ENCODE measurements at places on chromosomes 7 and 10.

DNA sequence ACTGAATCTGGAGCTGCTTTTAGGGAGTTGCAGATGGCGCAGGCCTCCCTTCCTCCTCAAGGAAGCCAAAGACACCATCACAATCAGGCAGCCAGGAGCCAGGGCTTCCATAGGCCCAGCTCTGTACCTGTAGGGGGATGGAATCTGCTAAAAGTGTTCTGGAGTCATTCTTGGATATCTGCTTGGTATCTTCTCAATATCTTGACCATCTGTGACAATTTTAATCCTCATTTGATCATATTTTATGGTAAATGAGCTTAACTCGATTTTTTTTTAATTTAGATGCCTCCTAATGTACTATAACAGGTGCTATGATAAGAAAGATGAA, 3.1 kb downstream of the ST7 start:
- DNase-seq, result no peak

DNA sequence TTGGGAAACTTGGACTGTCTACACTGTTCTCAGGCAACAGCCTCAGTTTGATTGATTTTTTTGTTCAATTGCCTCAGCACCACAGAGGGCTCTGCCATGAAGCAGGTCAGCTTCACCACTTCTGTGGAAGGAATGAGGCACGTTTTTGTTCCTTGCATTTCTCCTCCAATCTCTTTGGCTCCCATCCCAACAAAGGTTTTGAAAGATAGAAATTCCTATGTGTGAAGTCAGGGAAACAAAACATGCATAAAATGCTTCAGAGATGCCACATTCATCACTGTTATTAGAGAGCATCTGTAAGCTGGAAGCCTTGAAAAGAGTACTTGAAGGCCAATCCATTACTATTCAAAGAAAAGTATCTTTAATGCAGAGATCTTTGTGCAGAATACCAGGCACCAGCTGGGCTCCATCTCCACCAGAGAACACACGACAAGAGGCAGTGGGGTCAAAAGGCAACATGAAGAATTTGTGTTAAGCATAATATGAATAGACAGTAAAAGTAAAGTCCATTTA, 249.1 kb upstream of the LYZL1 start:
- no peak for DNase-seq

DNA sequence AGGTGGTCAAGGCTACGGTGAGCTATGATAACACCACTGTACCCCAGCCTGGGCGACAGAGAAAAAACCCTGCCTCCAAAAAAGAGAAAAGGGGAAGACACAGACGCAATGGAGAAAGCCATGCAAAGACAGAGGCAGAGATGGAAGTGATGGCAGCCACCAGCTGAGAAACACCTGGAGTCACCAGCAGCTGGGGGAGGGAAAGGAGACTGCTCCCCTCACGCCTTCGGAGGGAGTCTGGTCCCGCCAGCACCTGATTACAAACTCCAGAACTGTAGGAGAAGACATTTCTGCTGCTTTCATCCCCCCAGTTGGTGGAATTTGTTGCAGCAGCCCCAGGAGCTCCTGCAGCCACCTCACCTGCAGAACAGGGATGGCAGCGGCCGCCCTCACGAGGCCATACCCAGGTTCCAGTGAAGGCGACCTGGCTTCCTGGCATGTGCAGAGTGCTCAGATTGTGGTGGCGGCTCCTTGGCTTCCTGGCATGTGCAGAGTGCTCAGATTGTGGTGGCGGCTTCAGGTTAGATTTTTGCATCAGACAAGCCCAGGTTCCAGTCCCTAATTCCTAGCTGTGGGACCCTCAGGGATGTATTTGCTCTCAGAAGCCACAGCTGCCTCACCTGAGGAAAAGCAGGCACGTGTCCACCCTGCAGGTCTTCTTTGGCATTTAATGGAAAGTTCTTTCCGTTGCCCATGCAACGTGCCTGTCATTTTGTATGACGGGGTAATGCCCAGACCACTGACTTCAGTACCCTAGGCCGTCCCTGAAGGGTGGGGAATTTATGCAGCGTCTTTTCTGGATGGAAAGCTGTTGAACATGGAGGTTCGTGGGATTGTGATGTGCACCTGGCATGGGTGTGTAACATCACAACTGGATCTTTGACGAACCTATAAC, 182.9 kb downstream of the EBF3 start:
- no peak for DNase-seq

DNA sequence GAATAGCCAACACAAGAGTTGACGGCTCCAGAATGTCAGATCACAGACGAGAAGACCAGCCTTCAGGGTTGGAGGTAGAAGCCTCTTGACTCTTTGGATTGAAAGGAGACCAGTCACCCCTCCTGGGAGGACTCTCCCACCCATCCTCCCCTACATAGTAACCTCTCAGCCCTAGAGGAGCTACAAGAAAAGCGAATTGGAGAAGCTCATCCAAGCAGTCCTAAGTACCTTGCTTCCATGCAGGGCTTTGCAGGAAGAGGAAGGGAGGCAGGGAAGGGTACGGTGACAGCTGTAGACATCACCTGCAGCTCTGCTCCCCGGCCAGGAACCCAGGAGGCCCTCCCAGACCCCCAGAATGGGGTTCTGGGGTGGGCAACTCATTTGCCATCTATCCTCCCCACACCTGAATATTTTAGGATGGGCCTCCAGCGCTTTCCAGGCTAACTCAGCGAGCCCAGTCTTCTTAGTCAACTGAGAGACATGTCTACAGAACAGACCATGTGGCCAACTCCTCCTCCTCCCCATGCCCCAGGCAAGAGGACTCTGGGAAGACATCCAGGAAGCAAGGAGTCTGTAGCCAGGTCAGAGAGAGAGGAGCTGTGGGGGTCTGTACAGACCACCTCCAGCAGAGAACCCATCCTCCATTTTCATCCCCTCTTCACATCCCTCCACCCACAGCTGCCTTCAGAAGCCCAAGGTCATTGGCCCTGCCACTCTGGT, 55.6 kb upstream of the LBX1 start:
- peak; percentile 48 for DNase-seq

GRCh38 chr10:86712317-86712707, 44.0 kb downstream of the LDB3 start:
- no peak for DNase-seq

DNA sequence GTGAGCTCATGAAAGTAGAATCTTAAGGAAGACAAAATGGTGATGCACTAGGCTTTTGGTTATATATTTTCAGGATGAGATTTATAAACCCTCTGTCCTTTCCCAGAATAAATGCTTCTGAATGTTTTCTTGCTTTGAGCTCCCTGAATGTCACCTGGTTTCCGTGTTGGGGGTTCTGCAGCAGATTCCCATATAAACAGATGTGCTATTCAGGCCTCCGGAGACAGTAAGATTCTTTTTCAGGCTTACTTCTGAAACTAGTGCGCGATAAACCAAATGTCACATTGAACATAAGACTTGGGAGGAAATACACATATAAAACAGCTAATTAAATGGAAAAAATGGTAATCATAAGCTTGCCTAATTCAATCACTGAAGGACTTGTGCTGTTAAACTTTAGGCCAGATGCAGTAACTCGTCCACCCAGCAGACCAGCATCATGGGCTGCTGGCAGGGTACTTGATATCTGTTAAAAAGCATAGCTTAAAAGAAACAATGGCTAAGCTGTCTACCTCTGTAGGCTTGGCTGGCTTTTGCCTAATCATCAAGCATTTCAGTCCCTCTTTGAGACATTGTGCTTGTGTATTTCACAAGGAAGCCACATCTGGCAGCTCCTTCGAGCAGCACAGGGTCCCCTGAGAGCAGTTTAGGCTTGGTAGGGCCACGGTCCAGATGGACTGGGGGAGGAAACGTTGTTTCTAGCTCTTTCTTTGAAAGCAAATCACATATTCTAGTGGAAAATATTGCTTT, 281.2 kb upstream of the KIAA1217 start:
- DNase-seq, result no peak

GRCh38 chr10:44253769-44254462, 131.0 kb downstream of the CXCL12 start:
- no peak for DNase-seq

GRCh38 chr10:1022413-1022812, 3.2 kb downstream of the IDI2 start:
- no peak for DNase-seq

- peak; percentile 62 for DNase-seq
Observed at GRCh38 chr7:16918288-16918895, 36.6 kb upstream of the AGR3 start.

- DNase-seq, result no peak
Observed at GRCh38 chr10:50605269-50605950, 18.3 kb downstream of the SGMS1 start.

- no peak for DNase-seq
Observed at GRCh38 chr10:87927091-87927490, 63.7 kb downstream of the PTEN start.

DNA sequence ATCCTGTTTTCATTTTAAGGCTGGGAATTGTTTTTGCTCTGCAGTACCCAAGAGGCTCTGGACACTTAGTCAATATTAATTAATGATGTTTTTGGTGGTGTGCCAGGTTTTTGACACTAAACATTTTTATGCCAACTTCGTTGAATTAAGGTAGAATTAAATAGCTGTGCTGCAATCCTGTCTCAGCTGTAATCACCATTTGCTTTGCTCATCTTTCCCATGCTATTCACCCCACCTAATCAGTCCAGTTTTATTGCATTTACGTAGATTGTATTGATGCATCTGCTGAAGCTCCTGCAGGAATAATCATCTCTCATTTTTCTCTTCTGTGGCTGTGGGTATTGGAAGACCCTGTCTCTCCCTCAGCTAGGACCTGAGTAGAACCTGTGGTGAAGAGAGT, 52.6 kb upstream of the TRUB1 start:
- DNase-seq, result no peak

DNA sequence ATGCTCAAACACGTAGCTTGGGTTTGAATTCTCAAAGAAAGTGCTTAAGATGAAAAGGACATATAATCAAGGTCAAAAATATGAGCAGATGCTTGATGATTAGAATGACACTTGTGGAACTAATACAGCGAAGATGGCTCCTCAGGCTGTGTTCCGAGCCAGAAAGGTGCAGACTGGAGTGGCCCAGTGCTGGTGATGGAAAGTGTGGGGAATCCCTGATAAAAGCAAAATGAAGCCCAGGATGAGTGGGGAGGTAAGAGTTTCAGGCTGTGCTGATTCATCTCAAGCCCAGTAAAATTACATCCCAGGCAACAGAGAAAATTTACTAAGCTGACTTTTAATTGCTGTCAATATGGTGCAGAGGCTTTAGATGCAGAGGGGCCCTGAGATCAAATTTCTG, 77.8 kb upstream of the IKZF1 start:
- DNase-seq, result no peak

GRCh38 chr7:58087536-58088190, 637.7 kb downstream of the ZNF716 start:
- DNase-seq, result no peak

DNA sequence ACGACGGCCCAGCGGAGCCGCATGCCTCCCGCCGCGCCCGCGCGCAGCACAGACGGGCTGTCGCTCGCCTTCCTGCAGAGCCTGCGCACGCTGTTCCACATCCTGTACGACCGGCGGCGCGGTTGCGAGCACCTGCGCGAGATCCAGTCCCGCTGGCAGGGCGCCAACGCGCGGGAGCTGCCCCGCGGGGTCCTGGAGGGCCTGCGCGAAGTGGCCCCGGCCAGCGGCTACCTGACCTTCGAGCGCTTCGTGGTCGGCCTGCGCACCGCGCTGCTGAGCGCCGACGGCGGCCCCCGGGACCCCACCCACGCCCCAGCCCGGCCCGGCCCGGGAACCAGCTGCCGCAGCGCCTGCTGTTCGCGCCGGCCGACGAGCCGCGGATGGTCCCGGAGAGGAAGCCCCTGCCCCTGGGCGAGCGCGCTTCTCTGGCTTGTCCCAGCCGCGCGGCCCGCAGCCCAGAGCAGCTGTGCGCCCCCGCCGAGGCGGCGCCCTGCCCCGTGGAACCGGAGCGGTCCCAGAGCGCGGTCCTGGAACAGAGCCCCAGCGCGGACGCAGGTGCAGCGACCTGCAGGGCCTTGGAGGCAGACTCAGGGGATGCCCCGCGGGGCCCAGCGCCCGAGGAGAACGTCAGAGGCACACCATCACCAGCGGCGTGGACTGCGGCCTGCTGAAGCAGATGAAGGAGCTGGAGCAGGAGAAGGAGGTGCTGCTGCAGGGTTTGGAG, 25.3 kb upstream of the ZNF716 start:
- no peak for DNase-seq

GRCh38 chr10:112914288-112914952, 35.6 kb upstream of the TCF7L2 start:
- no peak for DNase-seq

DNA sequence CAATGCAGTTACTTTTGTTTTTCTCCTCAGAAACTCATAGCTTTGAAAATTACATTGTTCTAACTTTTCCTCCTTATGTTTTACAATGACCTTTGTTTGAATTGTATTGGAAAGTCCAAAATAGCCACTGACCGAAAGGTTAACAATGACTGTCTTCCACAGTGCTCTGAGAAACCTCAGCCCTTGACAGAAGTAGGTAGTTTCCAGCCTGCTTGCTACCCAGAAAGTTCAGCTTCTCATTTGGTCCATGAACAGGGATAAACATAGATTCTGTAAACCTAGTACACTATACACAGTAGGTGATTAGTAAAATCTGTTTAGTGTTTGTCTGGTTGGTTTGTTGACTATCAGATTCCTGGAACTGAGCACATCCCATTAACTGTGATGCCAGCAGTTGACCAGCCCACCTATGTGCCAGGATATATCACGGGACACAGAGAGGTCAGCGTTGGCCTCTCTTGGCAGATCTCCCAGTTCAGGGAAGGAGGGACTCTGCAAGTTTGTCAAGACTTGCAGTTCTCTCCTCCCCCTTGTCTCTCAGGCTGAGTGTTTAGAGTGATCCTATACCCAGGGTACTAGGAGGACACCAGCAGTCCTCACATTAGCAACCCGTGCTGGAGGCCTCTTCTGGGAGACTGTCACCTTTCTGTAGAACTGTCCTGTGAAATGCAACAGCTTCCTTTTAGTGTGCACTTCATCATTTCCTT, 297.6 kb downstream of the ARHGAP12 start:
- no peak for DNase-seq

- no peak for DNase-seq
Observed at GRCh38 chr7:18174996-18175395, 147.3 kb upstream of the PRPS1L1 start.

DNA sequence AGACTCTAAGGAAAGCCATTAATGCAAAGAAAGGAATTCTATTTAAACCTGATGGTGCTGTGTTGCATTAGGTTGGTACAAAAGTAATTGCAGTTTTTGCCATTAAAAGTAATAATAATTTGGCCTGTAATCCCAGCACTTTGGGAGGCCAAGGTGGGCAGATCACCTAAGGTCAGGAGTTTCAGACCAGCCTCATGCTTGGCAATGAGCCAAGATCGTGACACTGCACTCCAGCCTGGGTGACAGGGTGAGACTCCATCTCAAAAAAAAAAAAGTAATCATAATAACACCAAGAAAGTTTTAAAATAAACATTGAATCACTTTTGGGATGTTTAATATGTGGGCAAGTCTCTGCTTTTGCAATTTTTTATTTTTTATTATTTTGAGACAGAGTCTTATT, 107.3 kb upstream of the FRMD4A start:
- DNase-seq, result no peak

- no peak for DNase-seq
Observed at GRCh38 chr10:128095027-128095752, 31.0 kb downstream of the MKI67 start.

- DNase-seq, result no peak
Observed at GRCh38 chr7:44381494-44382220, 56.3 kb upstream of the CAMK2B start.

GRCh38 chr10:95814011-95814727, 58.2 kb downstream of the ENTPD1 start:
- DNase-seq, result no peak

Data from NCI-H1417 (cell line).